Activated CD8-positive, alpha-beta memory T cell treated with anti-CD3 and anti-CD28 coated beads, Interleukin-2, amount 10 ng/mL, durations not matched to agents 7 days and 5 days (primary cell): ENCODE measurements at places on chromosomes 2 and 18. TPM values are rescaled to one million over a fixed set of nuclear protein-coding genes. Genes with fewer than 3 reads are reported as not detected.

DNA sequence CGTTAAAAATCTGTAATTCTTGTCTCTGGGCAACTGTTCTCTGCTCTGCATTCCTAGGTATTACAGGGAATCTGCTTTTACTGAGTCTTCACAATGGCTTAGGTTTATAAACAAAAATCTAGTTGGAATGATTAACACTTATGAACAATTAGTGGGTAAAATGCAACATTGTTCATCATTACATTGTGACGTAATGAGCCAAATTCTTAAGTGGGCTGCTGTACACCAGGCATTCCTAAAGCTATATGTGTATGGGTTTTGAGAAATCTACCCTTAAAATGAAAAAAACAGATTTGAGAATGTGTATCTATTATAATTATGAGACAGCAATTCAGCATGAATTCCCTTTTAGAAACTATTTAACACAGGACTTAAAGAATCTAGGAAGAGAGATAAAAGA is 41.5 kb upstream of the ERBB4 start:
- H3K27ac ChIP-seq, result no peak overlapping the region
- no peaks in the 10 kb centered on the region for H3K4me1 ChIP-seq
- DNase-seq, result no peak
- H3K4me3 ChIP-seq, result no peak overlapping the region
- H3K36me3 ChIP-seq, result no peaks in the 10 kb centered on the region
- no peaks in the 10 kb centered on the region for H3K27me3 ChIP-seq

- H3K27ac ChIP-seq, result no peak overlapping the region
- DNase-seq, result no peak
- H3K4me3 ChIP-seq, result no peak overlapping the region
- H3K27me3 ChIP-seq, result peaks cover 12% of the 10 kb centered on the region
- H3K36me3 ChIP-seq, result peaks cover 2% of the 10 kb centered on the region
Measured at GRCh38 chr2:144567745-144568144, 47.8 kb upstream of the ZEB2 start.

DNA sequence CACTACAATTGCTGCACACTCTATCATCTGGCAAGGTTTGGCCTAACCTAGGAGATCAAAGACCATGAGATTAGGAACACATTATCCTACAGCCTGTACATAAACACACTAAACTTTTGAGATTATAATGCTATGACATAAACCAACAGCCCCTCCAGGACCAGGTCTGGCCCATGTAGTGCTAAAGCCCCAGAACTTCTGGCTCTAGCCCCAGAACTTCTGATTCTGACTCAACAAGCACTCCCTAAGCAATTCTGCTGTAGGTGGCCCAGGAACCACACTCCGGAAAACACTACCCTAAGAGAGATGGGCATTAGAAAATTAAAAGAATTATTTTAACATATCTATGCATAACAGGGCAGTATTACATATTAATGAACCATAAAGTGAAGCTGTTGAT is 369.5 kb upstream of the LYPD1 start:
- H3K36me3 ChIP-seq, result no peaks in the 10 kb centered on the region
- no peak overlapping the region for H3K4me3 ChIP-seq
- H3K27me3 ChIP-seq, result no peaks in the 10 kb centered on the region
- H3K27ac ChIP-seq, result no peak overlapping the region
- no peak for DNase-seq

DNA sequence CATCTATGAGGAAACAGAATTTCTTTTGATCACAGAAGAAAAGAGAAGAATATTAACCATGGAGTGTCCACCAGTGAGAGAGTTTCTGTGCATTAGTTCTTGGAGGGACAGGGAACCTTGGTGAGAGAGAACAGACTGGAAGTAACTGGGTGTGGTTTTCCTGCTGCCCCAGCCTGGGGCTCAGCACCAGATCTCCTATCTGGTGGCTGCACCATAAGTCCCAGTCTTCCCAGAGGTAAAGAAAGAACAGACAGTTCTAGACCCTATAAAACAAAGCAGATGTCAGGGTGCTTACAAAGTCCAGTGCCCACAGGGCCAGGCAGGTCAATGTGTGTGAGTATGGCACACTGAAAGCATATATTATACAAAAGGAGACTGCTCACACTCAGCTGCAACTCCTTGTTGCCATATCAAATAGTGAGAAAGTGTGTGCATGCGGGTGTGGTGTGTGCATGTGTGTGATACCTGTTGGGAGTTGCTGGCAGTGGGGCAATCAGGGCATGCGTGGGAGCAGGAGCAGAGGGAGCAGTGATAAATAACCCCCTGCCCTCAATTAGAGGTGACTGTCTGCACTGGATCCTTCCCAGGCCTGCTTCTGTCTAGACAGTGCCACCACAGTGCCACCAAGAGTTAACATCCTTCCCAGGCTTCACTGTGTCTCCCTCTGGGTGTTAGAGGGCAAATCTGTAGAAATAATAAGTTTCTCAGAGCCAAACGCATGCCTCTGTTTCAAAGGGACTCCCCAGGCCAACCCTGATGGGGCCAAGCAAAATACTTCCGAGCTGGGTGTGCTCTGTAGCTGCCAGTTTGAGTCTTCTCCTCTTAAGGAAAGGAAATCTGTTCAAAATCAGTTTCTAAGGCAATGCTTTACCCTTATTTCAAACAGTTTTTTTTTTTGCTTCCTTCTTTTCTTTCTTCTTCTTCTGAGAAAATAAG is 45.7 kb downstream of the RDH14 start:
- H3K36me3 ChIP-seq, result no peaks in the 10 kb centered on the region
- no peak for DNase-seq
- no peak overlapping the region for H3K27ac ChIP-seq
- H3K4me3 ChIP-seq, result no peak overlapping the region

DNA sequence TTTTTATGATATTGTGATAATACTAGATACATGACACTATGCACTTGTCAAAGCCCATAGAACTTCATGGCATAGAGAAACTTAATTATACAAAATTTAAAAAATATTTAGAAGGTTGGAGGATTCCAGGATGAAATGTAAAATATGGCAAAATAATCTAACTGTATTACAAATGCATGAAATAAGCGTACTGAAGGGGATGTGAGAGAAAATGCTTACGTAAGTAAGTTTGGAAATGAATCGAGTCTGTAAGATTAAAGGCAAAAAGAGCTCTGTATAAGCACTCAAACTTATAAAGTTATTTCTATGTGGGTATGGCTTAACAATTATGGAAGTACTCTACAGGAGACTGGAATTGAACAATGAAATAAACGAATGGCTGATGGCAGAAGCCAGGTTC is 13.4 kb upstream of the CDC42EP3 start:
- H3K4me1 ChIP-seq, result peaks cover 36% of the 10 kb centered on the region
- H3K4me3 ChIP-seq, result no peak overlapping the region
- DNase-seq, result no peak
- peaks cover 28% of the 10 kb centered on the region for H3K36me3 ChIP-seq
- H3K27ac ChIP-seq, result no peak overlapping the region
- H3K27me3 ChIP-seq, result no peaks in the 10 kb centered on the region

- no peak for DNase-seq
- H3K36me3 ChIP-seq, result peaks cover 6% of the 10 kb centered on the region
- H3K27ac ChIP-seq, result peak overlapping the region; percentile 35
Measured at GRCh38 chr2:12455661-12456060, 261.1 kb upstream of the TRIB2 start.

DNA sequence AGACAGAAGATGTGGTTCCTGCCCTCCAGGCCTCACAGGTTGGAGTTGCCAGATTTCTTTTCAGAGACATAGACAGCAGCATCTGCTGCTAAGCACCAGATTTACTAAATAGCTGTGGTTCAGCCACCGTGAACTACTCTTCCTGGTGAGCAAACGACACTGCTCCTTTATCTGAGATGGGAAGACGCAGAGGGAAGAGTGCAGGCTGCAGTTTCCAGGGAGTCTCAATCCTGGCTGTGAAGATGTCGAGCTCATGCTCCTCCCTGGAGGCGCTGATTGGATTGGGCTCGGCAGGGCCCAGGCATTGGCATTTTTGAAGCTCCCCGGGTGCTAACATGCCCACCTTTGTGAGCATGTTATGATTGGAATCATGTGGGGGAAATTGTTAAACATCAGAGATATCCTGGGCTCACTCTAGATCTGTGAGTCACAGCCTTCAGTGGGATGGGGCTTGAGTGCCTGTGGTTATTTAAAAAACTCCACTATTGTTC is 314.8 kb downstream of the TSN start:
- H3K27ac ChIP-seq, result no peak overlapping the region
- no peaks in the 10 kb centered on the region for H3K36me3 ChIP-seq
- no peak overlapping the region for H3K4me3 ChIP-seq
- H3K27me3 ChIP-seq, result no peaks in the 10 kb centered on the region
- H3K4me1 ChIP-seq, result no peaks in the 10 kb centered on the region

DNA sequence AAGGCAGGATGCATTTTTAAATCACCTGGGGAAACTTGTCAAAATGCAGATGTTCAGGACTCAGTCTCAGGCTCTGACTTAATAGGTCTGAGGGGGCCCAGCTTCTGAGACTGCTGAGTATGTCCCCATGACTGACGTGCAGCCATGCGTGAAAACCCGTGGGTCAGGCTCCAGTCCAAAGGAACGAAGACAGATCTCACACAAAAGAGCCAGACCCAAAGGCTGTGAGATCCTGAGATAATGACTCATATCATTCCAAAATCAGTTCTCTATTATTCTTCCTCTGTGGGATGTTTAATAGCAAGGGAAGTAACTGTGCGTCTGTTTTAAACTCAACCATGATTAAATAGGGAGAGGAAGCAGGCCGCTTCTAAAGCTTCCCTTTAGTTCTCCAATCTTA is 107.4 kb upstream of the ACAA2 start:
- no peaks in the 10 kb centered on the region for H3K36me3 ChIP-seq
- H3K27me3 ChIP-seq, result peaks cover 49% of the 10 kb centered on the region
- DNase-seq, result no peak
- no peak overlapping the region for H3K4me3 ChIP-seq

- peaks cover 30% of the 10 kb centered on the region for H3K27me3 ChIP-seq
- H3K36me3 ChIP-seq, result no peaks in the 10 kb centered on the region
- no peak for DNase-seq
- no peak overlapping the region for H3K27ac ChIP-seq
Measured at GRCh38 chr2:196431957-196432356, 207.6 kb upstream of the CCDC150 start.

ST8SIA5 gene
- total RNA-seq, result 0.23 TPM

NYAP2 gene
- not detected for total RNA-seq

SERPINB10 gene
- total RNA-seq, result not detected

KCNS3 gene
- not detected for total RNA-seq

MOB4 gene
- total RNA-seq, result 24.5 TPM

CDH19 gene
- not detected for total RNA-seq

COL4A3 gene
- total RNA-seq, result not detected
